AG09319 (cell line): ENCODE measurements at places on chromosomes 7 and 10.

DNA sequence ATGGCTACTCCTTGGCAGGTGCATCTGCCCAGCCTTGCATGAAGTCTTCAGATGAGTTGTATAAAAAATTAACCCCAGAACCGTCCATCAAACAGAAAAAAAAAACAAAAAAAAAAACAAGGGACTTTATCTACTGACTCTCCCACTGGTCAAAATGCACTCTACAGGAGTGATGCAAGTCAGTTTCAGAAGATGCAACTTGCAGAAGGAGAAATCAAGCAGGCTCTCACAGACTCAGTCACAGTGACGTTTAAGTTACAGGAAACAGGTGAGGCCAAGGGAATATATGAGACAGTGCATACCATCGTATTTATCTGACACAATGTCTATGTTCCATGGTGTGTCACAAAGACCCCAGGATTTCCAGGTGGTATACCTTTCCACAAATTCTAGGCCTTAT lies 17.5 kb upstream of the PRPS1L1 start:
- no peak for DNase-seq

GRCh38 chr10:94193466-94193924 lies 169.2 kb downstream of the NOC3L start:
- DNase-seq, result peak; percentile 46

- DNase-seq, result no peak
Observed at GRCh38 chr7:50594136-50594535, 28.9 kb upstream of the DDC start.

- no peak for DNase-seq
Observed at GRCh38 chr7:2521952-2522591, 2.5 kb downstream of the LFNG start.

GRCh38 chr7:143381427-143382125 lies 431 bp downstream of the ZYX start:
- peak; percentile 75 for DNase-seq

- DNase-seq, result no peak
Observed at GRCh38 chr10:5633166-5633749, 33.1 kb downstream of the ASB13 start.

DNA sequence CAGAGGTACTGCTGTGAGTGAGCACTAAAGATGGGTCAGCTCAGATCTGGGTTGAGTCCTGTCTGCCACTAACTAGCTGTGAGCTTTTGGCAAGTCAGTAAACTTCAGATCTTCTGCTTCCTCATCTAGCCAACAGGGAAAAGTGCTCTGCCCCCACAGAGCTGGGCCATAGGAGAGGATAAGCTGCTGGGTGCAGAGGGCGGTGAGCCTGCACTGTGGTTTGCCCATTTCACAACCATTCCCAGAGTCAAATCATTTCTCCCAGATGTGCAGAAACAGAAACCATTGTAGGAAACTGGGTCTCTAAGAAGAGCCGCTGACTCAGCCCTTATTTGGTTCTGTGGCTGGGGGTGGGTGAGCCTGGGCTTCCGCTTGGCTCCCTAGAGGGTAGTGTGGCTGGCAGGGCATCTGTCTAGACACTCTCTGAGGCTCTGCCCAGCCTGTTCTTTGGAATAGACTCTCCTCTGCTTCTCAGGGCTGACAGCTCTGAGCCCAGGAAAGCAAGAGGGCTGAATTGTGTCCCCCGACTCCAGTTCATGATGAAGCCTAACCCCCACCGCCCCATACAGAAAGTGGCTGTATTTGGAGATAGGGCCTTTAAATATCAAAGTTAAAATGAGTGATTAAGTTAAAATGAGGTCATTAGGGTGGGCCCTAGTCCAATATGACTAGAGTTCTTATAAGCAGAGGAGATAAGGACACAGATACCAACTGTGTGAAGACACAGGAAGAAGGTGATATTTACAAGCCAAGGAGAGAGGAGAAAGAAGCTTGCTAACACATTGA lies 29.5 kb upstream of the ARHGAP22 start:
- peak; percentile 74 for DNase-seq

DNA sequence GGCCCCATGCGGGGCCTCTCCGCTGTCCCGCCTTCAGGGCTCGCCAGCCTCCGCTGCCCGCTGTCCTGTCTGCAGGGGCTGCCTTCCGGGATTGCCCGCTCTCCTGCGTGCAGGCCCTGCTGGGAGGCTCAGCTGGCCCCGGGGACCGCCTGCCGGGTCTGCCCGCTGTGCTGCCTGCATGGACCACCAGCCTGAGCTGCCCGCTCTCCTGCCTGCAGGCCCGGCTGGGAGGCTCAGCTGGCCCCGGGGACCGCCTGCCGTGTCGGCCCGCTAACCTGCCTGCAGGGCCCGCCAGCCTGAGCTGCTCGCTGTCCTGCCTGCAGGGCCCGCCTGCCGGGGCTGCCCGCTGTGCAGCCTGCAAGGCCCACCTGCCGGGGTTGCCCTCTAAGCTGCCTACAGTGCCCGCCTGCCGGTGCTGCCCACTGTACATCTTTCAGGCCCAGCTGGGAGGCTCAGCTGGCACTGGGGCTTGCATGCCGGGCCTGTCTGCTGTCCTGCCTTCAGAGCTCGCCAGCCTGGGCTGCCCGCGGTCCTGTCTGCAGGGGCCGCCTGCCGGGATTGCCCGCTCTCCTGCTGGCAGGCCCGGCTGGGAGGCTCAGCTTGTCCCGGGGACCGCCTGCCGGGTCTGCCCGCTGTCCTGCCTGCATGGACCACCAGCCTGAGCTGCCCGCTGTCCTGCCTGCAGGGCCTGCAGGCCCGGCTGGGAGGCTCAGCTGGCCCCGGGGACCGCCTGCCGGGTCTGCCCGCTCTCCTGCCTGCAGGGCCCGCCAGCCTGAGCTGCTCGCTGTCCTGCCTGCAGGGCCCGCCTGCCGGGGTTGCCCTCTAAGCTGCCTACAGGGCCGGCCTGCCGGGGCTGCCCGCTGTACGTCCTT lies 165.1 kb downstream of the GLRX3 start:
- no peak for DNase-seq

GRCh38 chr10:132685101-132685891 lies 100.7 kb downstream of the NKX6-2 start:
- DNase-seq, result no peak

DNA sequence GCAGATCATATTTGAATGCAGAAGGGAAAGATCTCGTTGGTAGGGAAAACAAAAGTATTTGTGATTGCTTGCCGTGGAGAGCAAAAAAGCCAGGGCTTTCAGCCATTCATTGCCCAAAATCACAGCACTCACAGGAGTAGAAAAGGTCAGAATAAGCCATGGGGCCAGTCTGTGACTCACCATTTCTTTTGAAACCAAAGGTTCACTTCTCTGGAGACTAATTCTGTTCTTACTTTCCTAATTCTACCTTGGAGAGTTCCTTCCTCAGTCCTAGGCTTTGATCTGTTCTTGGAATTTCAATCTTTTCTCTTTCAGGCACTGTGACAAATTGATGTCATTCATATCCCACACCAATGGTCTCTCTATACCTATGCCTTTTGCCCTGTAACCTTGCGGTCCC lies 54.1 kb upstream of the FAM180A start:
- no peak for DNase-seq

DNA sequence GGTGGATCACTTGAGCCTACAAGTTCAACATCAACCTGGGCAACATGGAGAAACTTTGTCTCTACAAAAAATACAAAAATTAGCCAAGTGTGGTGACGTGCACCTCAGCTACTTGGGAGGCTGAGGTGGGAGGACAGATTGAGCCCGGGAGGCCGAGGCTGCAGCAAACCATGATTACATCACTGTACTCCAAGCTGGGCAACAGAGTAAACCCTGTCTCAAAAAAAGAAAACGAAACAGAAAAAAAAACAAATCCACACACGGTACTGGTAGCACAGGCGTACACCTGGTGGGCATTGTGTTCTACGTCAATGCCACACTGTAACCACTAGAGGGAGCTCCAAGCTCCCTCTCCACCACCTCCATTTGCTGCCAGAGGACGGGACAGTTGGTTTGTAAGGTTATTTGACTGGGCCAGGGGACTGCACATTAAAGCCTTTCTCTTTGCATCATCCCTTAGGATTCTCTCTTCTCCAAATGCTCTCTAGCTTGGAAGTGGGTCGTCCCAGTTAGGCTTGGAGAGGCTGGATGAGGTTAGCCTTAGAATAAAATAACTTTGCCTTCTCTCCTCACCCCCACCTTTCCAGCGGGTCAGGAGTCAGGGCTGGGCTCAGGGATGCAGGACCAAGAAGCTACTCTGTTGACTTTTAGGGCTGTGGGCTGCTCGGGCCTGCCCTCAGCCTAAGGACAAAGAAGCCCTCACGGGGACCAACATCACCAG lies 130.8 kb downstream of the SORBS1 start:
- DNase-seq, result peak; percentile 8

GRCh38 chr7:4245866-4246470 lies 436.1 kb upstream of the FOXK1 start:
- DNase-seq, result no peak

DNA sequence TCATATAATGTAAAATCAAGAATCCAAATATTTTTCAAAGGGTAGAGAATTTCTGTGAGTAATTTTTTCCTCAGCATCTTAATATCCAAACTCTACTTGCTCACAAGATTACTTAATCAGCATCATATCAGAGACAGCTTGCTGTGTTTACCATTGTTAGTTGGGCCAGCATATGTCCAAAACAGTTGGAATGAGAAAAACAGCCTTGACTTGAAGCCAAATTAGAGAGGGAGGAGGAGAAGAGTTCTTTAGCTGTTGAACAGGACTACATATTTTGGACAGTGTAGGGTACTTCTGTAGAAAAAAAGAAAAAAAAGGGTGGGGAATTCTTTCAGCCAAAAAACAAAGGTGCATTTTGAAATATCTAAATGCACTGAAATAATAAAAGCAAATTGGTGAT lies 69.8 kb downstream of the HDAC9 start:
- DNase-seq, result no peak

DNA sequence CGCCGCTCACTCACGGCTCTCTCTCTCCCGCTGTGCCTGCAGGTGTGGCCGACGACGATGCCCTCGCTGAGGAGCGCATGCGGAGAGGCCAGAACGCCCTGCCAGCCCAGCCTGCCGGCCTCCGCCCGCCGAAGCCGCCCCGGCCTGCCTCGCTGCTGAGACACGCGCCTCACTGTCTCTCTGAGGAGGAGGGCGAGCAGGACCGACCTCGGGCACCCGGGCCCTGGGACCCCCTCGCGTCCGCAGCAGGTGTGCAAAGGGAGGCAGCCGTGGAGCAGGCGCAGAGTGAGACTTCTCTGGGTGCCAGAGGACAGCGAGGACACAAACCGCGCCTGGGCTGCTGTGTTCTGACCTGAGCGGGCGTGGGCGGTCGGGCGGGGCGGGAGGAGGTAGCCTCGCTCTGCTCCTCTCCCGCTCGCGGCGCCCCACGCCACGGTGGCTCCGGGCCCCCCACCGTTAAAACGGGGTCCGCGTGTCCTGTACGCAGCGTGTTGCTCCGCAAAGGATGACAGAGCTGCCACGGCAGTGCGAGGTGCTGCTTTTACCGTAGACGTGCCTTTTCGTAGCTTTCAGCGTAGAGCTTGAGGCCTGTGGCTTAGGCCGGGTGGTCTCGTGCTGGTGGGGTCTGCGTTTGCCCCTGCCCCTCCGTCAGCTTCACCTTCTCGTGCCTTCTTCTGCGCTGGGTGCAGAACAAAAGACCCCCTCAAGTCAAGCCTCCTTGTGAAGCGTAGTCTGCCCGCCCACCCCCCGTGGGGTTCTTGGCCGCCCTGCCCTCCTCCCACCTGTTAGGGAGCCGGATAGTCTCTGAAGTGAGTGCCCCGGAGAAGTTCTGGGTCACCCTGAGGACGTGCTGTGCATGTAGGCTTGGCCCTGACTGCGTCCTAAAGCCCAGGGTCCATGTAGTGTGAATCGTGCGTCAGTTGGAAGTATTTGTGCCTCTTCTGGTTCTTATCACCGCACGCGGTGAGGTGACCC lies 73.2 kb downstream of the DNAJB6 start:
- no peak for DNase-seq

DNA sequence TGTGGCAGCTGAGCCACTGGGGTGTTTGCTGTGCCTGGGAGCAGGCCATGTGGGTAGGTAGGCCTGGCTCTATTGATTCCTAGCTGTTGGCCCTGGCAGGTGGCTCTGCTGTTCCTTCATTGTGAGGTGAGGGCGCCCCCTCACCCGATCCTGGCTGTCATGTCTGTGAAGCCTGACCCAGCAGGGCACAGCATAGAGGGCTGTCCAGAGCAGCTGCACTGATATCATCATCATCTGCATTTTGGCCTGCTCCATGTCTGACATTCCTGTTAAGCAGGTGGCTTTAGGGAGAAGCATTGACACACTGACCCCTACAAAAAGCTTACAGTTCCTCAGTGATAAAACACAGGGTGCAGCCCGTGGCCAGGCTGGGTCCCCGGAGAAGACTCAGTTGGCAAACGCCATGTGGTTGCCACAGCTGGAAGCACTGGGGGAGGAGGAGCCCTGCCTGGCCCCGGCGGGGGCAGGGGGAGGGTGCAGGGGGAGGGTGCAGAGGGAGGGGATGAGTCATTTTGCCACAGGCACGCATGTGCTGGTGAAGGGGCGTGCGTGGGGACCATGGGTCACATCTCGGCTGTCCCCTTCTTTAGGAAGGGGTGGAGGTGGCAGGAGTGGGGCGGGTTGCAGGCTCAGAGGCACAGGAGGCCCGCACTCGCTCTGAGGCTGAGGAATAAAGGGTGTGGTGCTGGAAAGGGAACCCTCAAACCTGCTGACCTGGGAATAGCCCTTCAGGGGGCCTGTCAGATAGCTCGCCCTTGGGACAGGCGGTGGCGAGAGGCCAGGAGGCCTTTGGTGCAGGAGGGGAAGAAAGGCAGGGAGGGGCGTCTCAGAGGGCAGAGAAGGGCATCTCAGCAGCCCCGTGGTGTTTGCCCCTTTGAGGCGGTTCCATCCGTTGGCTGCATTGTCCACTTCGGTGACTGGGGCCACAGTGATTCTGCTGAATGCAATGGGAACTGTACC lies 31.6 kb downstream of the IKZF1 start:
- no peak for DNase-seq
